Hippocampal formation (tissue), 2 donors: ENCODE measurements at places on chromosomes 13 and 19.

DNA sequence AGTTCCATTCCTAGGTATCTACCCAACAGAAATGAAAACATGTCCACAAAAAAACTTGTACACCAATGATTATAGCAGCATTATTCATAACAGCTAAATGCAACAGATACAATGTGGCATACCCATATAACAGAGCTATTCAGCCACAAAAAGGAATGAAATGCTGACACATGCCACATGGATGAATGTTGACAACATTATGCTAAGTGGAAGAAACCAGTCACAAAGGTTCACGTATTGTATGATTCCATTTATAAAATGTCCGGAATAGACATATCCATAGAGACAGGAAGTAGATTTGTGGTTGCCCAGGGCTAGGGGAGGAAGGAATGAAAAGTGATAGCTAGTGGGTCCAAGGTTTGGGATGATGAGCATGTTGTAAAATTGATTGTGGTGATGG lies 10.8 kb downstream of the CRYL1 start:
- DNase-seq: no peak

GRCh38 chr19:4045597-4046361 lies 20.9 kb downstream of the ZBTB7A start:
- DNase-seq: no peak

DNA sequence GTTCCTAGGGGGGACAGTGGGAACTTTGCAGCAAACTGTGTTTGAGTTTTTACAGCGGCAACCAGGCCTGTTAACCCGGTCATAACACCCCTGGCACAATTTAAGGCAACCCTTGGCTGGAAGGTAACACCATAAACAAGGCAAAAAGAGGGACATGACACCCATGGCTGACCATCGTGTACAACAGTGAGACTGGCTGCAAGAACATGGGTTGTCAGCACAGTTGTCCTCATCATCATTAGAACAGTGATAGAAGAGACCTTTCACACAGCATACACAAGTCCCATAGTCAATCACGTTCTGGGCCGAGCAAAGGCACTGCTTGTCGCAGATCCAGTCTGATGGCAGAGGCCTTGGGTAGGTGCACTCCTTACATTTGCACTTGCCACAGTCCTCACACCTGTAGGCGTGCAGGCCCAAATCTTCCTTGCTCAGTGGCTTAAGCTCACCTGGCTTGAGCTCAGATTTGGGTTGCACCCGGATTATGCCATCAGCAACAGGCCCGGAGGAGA lies 4.1 kb downstream of the SPRY2 start:
- no peak for DNase-seq

GRCh38 chr19:9040131-9040530 lies 29.9 kb upstream of the MUC16 start:
- no peak for DNase-seq

DNA sequence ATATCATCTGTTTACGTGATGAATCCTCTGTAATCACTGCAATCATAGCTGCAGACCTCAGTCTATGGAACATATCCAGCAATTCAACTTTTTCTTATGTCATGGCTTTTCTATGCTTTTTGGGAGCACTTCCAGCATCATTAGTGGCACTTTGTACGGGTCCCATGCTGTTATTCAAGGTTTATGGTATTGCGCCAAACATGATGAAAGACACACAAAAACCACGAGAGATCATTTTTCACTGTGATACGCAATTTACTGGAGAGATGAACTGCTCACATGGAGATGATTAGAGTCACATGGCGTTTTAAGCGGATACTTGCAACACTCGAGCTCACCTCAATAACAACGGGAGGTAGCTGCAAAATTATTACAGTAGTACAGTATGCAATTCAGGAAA lies 2101.7 kb upstream of the PCDH20 start:
- no peak for DNase-seq

DNA sequence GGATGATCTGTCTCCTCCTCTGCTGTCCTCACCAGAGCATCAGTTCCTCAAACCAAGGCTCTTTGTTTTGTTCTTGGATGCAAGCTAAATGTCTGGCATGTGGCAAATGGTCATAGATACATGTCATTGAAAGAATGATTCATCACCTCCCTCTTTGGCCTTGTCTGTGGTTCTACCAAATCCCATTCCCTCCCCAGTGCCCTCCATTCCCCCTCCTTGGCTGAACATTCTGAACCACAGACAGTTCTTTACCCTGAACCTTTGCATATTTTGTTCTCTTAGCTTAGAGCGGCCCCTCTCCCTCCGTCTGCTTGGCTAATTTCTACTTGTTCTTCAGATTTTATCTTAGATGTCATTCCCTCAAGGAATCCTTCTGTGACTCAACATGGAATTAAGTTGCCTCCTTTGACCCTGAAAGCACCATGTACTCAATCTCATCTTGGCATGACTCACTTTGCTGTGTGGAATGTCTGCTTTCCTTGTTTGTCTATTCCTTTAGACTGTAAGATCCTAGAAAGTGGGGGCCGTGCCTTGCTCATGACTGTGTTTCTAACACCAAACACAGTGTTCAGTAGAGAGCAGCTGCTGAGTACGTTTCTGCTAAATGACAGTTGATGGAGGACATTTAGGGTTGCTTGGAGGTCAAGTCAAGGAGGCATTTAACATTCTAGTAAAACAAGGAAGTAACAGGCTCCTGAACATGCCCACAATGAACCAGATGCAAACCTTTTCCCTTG lies 8.1 kb downstream of the ALOX5AP start:
- no peak for DNase-seq

DNA sequence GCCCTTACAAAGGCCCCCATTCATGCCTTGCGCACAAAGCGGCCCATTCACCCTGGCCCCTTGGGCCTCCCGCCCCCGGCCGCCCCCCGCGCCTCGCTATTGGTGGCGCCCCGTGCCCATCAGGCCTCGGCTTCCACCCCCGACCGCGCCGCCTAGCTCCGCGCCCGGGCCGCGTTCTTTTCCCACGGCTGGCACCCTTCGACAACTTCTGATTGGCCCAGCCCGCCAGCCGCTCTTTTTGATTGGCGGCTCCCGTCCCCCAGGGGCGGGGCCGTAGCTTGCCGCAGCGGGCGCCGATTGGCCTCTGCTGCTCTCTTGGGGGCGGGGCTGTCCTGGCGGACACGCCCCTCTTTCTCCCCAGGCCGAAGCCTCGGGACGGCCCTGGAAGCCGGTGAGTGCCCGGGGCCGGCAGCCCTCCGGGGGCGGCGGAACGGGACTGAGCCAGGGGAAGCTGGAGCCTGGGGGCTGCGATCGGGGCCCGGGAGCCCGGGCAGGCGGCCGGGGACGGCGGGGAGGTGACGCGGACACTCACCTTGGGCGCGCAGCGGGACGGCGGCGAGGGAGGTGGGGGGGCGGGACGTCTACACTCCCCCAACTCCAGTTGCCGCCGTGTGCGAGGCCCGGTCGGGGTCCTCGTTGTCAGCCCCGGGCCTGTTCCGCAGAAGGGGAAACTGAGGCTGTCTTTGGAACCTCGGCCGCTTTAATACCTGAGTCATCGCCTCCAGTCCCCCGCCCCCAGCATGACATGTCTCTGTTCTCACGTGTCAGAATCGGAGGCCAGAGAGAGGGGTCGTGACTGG lies at the start of gene MYH14:
Gene MYH14 (plus strand): TSS at position 342 of the 800 bp plus-strand sequence. CDS start 6,744 bp downstream, outside the sequence.
- DNase-seq: peak; percentile 93

DNA sequence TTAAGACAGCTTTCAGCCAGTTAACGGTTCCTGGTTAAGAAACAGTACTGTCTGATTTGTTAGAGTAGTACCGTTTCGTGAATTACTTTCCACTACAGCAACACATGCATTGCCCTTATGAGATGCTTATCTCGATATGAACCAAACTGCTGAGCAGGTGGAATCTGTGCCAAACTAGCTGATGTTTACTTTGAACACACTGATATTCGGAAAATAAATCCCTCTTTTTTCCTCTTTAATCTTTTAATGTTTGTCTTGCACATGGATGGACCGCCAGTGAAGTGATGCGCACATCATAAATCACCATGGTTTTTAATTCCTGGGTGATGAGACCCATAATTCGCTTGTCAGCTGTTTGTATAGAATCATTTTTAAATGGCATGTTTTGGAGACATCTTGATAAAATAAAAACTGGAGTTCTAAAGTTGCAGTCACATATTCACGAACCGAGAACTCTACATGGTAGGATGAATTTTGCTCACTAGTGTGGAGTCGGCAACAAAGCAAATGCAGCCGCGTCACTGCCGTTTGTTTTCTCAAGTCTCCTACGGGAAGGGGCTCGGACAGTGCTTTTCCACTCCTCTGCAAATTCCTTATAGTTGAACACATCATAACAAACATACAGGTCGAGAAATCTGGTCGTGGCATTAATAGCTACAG lies 1.1 kb downstream of the GJA3 start:
- no peak for DNase-seq

DNA sequence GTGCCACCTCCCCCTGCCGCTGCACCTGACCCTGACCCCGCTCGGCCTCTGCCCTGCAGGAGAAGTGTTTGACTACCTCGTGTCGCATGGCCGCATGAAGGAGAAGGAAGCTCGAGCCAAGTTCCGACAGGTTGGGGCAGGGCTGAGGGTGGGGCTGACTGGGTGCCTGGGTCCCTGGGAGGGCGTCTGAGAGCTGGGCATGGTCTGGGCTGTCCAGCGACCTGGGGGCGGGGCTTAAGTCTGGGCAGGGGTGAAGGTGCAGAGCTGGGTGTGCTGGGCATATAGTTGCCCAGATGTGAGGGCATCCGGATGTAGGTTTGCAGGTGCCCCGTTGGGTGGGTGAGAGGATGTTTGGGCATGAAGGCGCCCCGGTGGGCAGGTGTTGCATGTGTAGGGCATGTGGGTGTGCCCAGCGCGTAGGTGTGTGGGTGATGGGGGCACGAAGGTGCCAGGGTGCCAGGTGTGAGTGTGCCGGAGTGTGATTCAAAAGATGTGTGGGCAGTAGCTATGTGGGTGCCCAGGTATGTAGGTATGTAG lies 13.8 kb downstream of the MARK4 start:
- no peak for DNase-seq

DNA sequence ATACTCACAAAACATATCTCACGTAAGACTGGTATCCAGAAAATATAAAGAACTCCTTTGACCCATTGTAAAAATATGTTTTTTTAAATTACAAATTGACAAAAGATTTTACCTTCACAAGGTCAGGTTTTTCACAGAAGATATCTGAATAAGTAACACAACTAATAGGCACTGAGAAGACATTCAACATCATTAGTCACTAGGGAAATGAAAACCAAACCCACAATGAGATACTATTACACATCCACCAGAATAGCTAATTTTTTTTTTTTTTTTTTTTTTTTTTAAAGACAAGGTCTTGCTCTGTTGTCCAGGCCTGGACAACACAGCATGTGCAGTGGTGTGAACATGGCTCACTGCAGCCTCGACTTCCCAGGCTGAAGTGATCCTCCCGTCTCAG lies 157.5 kb downstream of the MIPEP start:
- DNase-seq: no peak

- DNase-seq: no peak
Measured at GRCh38 chr13:77406644-77407440, 79.9 kb upstream of the MYCBP2 start.

- no peak for DNase-seq
Measured at GRCh38 chr13:68185444-68186141, 955.5 kb upstream of the PCDH9 start.
